ENCODE measurements at places on chromosomes 2 and 18.
A peak's percentile ranks its signal among the peaks of the same experiment; 100 is the strongest.

DNA sequence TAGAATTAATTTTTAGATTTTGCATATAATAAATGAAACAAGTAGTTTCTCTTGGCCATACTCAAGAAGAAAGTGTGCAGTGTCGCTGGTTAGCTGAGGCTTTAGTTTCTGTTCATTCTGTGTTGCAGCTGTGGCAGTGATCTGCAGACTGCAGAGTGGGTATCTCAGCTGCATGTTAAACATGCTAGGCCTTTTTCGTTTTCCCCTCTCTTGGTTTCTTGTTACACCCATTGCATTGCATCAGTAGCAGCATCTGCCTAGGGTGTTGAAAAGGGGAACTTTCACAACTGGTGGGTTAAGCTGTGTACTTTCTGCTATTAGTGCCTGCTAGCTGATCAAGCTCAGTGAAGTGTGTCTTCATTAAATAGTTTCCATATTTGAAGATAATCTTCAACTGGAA is 51.3 kb downstream of the ACSL3 start:
- no peak for DNase-seq

- no peak for DNase-seq
These were observed 16.5 kb downstream of the DYNC1I2 start for GRCh38 chr2:171703574-171704347.

- no peak for DNase-seq
These were observed 7.4 kb upstream of the TMEM214 start for GRCh38 chr2:27025281-27025800.

DNA sequence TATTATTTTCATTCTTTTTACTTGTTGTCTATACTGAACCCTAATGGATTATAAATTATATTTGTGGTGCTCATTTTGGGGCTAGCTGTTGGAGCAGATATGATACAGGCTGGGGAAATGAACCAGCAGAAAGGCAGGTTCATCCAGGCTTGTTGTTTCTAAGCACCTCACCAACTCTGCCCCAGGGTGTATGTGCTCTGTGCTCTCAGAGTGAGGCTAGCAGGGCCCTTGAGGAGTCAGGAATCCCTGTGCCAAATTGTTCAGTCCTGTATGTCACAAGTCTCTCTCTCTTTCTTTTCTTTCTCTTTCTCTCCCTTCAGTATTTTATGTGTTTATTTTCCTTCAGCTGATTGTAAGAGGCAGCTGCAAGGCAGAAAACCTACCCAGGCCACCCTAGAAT is 181.1 kb upstream of the DPP10 start:
- no peak for DNase-seq

GRCh38 chr18:44579745-44580144 is 100.9 kb upstream of the SETBP1 start:
- no peak for DNase-seq

DNA sequence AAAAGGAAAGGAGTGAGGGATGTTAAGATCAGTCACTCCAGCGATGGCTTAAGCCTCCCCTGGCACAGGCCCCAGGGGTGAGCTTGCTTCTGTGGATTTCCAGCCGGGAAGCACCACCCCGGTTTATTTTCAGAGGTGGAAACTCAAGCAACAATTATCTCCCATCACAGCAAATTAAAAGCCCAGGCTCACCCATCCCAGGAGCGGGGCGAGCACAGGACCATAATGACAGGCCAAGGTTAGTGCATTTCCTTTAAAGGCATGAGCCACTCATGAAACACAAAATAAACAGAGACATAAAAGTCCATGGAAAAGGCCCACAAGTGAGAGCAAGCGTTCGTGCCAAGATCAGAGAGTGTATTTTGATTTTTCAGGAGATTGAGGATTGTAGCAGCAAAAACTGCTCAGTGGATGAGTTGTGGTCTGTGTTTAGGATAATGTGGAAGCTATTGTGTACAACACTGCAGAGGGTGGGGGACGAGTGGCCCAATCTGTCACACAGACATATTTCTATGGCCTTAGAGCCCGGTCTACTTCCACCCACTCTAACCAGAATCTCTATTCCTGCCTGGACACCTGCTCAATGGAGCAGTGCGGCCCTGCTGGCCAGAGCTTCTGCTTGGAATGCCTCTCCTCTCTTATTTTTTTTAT is 111.4 kb upstream of the CDC42EP3 start:
- DNase-seq: peak; percentile 50

DNA sequence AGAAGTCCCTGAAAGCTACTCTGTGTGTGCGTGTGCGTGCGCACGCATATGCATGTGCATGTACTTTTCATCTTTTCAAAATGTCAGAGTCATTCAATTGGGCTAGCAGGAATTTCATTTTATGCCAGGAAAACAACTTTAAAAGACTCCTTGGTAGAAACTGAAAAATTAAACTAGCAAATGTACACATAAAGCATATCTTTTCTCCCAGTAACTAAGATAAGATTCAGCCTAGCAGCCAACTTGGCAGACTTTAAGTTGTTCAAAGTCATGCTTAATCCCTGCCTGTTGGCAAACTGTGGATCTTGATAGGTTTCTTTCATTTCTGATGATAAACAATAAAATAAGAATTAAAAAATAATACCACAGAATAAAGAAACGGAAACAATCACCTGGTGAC is 1129.1 kb downstream of the LRP1B start:
- no peak for DNase-seq

GRCh38 chr2:64276417-64277095 is 132.3 kb upstream of the PELI1 start:
- DNase-seq: no peak

DNA sequence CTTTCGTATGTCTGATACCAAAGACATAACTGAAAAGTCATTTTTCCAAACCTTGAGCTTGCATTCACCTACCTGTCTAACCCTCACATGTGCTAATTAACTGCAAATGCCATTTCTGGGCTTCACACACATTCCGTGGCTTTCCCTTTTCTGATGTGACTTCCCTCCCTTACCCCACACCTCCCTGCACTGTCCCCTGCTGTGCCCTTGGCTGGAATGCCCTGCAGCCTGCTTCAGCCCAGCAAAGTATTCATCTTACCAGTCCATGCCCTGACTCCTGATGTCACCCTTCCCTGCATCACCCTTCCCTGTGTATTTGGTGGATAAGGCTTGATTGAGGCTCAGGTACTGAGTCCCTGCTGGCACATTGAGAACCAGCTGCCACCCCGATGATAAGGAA is 12.2 kb downstream of the RETSAT start:
- DNase-seq: no peak

GRCh38 chr2:230614913-230615332 is 97.7 kb upstream of the CAB39 start:
- DNase-seq: no peak

GRCh38 chr2:27291865-27292264 is 9.6 kb downstream of the TRIM54 start:
- DNase-seq: no peak

GRCh38 chr2:129803032-129803431 is 176.4 kb upstream of the RAB6C start:
- peak; percentile 19 for DNase-seq

GRCh38 chr2:233339427-233339826 is 14.9 kb upstream of the DGKD start:
- DNase-seq: no peak

- DNase-seq: no peak
These were observed 80.6 kb upstream of the LRRTM4 start for GRCh38 chr2:77602771-77603170.

DNA sequence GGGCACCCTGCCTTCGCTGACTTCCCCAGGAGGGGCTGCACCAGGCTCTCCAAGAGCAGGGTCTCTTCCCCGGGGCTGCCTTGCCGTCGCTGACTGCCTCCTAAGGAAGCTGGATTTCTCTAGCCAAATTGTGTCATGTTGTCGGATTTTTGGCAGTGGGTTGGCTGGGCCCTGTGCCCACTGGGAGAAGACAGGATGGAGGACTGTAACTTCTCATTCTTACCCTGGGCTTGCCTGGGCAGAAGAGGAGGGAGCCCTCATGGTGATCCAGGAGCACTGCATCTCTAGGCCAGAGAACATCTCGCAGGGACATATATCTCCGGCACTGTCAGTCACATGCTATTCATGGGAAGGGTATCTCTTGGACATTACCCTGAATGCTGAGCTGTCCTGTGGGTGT is 6.3 kb downstream of the MYO7B start:
- no peak for DNase-seq

GRCh38 chr2:45009928-45010701 is 863 bp upstream of the SIX2 start:
- DNase-seq: no peak

DNA sequence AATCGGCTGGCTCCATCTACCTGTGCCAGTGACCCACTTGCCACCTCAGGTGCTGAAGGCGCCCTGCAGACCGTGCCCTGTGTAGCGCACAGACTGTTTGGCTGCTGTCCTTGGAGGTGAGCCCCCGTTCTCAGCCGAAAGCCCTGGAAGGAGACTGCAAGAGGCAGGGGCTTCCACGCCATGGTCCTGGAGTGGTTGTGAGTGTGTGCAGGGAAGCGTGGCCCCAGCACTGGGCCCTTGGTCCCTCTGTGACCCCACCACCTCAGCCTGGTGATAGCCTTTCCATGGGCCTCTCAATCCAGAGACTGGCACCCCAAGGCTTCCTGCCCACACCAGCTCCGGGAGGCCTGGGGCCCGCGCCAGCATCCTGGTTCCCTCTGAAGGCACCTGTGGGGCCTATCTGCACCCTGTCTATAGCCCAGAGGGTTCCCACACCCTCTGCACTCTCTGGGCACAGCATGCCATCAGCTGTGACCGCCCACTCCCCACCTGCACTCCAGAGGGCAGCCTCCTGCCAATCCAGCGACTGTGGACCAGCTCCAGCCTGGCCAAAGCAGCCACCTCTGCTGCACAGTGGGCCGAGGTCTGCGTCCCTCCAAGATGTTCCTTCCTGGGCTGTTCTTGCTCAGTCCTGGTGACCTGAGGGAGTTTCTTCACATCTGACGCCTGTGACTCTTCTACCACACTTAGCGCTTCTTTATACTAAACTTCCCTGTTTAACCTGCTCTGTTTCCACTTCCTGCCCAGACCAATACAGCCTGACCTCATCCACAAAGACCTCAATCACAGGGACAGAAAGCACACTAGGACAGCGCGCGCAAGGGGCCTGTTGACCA is 109.5 kb downstream of the EIPR1 start:
- DNase-seq: no peak

GRCh38 chr2:204078003-204078698 is 141.6 kb downstream of the ICOS start:
- no peak for DNase-seq

DNA sequence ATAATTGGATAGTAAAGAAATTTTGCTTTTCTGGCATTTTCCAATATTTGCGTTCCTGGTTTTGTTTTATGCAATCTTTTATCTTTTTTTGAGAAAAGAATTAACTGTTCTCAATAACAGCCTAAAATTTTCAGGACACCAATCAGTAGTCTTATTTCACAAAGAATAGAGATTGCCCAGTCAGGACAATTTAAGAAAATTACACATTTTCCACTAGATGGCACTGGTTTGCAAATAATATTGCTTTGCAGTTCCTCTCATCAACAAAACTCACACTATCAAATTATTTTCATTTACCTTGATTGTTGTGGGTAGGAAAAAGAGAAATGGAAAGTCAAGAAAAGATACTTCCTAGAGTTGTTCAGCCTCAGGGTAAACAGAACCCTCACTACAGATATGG is 2.4 kb upstream of the RBM45 start:
- DNase-seq: peak; percentile 22

DNA sequence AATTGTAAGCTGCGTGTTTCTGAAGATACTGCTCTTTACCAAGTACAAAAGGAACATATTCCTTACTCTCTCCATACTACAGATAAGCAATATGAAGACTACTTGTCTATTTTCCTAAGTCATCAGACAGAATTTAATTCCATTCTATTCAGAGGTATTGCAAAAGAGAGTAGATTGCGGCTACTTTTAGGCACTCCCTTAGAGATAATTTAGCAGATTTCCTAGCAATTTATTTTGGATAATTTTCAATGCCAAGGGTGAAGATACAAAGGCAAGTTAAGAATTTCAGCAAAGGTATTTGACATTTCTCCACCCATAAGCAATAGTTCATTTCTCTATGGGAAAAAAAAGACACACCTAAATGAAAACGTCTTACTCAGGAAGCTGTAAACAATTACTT is 161.1 kb downstream of the PDE1A start:
- no peak for DNase-seq

DNA sequence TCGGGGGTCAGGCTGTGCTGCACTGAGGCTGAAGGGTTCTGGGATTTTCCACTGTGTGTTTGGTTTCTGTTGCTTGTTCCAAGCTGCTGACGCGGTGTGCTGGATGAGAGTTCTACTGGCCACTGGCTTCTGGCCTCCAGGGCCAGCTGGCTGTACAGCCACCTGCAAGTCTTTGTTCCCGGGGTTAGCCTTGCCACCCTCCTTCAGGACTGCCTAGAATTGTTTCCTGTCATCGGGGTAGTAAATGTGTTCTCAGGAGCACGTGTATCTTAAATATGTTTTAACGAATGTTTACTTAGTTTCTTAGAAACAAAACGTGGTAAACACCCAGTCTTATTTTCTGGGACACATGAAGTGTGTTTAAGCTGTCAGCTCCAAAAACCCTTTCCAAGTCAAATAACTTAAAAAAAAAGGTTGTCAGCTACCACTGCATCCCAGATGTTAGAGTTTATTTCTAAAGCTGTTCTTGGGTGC is 231.2 kb downstream of the AGAP1 start:
- no peak for DNase-seq

DNA sequence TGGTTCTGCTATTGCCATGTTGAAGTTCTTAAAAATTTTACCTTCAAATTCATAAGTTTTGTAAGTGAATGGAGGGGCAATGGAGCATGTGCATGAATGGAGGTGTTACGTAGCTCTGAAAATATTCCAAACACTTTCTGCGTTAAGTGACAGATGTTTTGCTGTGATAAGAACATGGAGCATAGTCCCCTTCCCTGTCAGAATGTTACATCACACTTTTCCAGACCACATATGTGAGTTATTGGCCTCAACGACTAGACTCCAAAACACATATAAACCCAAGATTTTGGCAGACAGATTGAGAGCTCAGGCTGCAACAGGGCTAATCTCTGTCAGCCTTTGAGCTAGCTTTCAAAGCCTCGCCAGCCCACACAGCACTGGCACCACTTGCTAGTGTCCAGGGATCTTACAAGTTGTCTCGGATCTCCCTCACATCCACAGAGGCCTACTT is 27.2 kb upstream of the MFSD6 start:
- no peak for DNase-seq

DNA sequence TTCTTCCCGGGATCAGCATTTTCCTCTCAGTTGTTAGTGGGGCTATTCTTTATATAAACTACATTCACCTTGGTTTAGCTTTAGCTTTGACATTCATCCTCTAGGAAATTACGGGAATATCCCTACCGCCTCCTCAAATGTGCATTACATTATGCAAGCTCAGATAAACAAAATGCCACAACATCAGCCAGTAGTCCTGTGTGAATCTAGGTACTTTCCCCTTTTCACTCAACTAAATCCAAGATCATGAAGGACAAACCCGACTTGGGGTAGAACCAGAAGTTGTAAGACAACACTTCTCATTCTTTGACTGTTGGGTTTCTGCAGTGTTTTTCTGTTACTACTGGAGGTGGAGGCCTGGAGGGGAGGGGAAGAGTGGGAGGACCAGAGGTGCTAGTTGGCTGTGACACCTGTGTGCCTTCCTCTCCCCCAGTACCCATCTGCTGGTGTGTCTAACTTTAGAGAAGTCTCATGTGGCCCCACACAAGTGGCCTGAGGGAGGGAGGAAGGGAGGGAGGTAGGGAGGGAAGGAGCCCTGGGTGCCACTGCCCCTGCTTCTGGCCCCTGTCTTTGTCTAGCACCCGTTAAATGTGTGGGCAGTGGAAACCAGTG is 84.8 kb upstream of the BCL2L11 start:
- DNase-seq: no peak

GRCh38 chr2:203261326-203262159 is 22.7 kb downstream of the CYP20A1 start:
- DNase-seq: no peak

All from NCI-H2081 treated with DMSO at 0.1 percent for 48 hours (cell line).